GM04504 (cell line): ENCODE measurements at places on chromosomes 7 and 10.

- no peak for DNase-seq
Measured at GRCh38 chr10:34137201-34137600, 677.9 kb downstream of the PARD3 start.

- DNase-seq, result peak; percentile 88
Measured at GRCh38 chr7:134448356-134449229, 10.3 kb downstream of the AKR1B1 start.

DNA sequence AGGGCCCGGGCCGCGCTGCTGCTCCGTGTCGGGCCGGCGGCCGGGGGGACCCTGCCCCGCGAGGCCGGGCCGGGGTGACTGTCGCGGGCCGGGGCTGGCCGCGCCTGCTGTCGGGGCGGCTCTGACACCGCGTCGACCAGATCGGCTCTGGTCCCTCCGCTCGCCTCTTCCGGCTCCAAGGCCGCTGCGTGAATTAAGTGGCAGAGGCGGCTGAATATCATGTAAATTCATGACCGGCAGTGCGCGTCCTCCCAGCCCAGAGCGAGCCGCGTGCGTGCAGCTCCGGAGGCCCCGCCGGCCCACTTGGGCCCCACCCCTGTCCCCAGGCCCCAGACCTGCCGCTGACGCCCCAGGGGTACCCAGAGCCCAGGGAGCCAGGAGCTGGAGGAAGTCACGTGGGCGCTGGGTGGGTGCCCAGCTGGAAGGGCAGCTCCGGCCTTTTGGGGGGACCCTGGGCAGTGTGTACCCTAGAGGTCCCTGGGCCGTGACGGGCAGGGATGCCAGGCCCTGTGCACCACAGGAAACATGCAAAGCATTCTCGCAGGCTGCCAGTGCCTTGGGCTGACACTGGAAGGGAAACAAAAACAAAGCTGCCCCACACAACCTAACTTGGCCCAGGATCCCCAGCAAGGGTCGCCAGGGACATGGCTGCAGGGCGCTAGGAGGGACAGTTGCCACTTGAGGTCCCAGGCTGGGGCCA is 584.0 kb upstream of the MKI67 start:
- DNase-seq, result no peak

DNA sequence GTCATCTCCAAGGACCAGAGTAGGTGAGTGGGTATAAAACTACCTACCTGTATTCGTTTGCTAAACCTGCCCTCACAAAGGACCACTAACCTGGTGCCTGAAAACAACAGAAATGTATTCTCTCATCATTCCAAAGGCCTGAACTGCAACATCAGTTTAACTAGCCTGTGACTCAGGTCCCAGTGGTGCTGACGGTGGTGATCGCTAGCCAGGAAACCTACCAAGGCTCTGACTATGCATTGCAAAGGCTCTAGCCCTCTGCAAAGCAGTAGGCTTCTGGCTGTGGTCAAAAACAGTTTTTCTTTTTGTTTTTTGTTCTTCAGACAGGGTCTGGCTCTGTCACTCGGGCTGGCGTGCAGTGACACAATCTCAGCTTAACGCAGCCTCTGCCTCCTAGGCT is 107.5 kb downstream of the NPTX2 start:
- no peak for DNase-seq

DNA sequence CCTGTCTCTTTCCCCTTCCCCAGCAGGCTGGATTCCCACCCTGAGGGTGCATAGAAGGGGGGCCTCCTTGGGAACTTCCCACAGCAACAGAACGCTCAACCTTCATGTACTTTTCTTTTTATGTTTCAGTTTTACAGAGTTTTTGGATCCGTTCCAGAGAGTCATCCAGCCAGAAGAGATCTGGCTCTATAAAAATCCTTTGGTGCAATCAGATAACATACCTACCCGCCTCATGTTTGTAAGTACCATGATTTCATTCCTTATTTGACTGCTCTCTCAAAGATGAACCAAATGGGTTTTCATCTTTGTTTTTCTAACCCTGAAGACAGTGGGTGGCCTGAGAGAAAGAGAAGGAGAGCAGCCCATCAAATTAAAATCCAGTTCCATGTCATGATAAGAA is 46.7 kb downstream of the PLPP4 start:
- DNase-seq, result no peak

DNA sequence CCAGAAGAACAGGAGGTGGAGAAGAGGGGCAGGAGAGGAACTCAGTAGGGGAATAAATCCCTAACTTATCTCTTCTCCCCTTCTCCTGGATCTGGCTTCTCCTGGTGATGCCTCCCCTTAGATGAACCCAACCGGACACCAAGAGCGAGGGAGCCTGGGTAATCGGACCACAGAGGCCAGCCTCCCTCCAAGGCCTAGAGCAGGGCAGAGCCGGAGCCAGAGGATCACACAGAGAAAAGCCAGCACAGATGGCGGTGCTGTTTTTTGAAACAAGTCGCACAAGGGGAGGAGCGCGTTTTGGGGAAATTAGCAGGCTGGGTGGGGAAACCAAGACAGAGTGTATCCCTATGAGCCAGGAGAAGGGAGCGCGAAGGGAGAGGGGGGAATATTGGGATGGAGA is 4.9 kb upstream of the SRRM3 start:
- DNase-seq, result no peak

DNA sequence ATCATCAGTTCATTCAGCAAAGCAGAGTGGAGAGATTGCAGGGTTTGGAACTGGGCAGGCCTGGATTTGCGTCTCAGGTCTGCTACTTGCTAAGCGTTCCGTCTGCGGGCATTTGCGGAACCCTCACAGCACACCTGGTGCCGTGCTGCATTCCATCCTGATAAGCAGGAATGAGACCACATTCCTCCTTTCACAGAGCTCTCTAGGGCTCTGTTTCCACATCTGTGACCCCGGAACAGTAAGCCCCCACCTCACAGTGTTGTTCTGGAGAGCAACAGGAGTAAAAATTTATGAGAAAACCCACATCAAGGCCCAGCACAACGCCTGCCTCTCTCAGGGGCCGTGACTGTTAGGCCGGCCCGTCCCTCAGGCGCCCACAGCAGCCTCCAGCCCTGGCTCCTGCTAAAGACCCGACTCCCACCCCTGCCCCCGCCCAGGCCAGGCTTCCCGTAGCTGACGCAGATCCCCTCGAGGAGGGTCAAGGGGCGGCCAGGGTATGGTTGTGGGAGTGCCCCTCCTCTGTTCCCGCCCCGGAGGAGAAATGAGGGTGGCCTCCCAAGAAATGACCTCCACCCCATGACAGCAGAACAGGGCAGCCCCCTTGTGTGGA is 128.9 kb downstream of the RGS10 start:
- no peak for DNase-seq

DNA sequence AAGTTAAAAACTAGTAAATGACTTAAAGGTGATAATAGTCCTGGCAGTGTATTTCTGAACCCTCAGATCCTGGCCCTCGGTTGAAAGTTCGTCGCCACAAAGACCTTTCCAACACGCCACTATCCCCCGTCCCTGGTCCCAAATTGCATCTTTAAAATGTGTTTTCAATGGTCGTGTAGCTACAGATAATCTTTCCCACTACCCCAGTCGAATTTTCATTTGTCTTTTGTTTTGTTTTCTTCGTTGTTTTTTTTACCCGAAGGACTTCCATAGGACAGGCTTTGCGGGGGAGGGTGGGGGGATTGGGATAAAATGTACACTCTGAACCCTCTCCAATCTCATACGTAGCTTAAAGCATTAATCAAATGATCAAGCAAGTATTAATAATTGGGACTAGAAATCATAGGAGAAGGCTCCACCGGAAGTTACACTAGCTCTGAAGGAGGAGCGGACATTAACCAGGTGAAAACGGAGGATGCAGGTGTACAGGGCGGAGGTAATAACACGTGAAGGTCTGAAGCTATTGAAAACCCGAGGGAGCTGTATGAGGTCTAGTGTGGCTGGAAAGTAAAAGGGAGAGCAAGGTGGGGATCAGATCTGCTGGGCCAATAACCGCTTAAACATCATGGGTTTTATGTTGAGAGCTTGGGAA is 32.8 kb upstream of the PHF14 start:
- no peak for DNase-seq

DNA sequence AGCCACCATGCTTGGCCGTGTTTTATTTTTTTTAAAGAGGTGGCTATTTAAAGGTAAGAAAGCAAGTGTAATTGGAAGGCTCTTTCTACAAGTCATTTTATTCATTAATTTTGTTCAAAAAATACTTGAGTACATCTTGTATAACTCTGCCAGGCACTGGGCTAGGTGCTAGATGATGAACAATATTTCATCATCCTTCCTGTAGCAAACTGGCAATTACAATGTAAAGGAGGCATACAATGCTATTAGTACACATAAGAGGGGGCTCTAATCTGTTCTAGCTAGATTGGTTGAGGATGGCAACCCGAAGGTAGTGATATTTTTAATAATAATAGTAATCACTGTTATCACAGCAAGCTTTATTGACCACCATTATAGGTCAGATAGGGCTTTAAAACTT is 215.5 kb upstream of the KLF14 start:
- DNase-seq, result no peak

DNA sequence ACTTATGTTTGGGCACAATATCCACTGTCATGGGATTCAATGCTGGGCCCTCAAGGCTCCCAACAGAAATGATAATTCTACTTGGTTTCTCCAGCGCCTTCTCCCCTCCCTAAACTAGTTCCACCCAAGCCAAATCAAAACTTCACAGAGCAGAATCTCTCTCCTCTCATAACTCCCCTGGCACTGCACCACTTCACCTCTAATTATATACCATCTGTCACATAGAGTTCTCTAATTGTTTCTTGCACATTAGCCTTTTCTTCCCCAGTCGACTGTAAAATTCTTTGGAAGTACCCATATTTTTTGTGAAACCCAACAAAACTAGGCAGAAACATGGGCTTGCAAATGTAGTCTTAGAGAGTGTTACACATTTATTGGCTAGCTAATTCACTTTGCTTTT is 8.1 kb downstream of the SGMS1 start:
- DNase-seq, result no peak

GRCh38 chr7:117319181-117319580 is 3.7 kb downstream of the WNT2 start:
- DNase-seq, result no peak

GRCh38 chr7:128010391-128011127 is 20.7 kb downstream of the LRRC4 start:
- DNase-seq, result no peak

DNA sequence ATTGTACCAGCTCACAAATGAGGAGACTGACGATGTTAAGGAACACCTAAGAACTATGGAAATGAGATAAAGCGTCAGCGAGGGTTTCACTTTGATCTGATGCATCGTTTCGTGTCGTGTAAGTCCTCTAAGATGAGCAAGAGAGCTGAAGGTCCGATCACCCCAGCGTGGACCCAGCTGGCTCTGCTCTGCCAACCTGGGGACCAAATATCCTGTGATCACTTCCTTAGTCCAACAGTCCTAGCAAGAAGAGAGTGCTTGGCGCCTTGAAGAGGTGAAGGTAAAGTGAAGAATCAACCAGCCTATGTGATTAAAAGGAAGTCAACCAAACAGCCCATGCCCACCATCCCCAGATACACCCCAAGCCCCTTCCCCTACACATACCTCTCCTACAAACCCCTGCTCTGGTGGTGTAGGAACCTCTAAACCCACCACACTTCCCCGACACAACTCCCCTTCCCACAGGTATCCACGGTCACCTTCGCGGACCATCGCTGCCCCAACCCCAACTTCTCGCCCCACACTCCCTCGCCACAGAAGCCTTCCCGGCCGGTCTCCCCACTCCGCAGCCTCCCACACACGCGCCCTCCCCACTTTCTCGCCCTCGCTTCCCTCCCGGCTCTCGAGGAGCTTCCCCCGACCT is 722 bp downstream of the UPF2 start:
- DNase-seq, result no peak

GRCh38 chr7:50206453-50207250 is 97.9 kb upstream of the IKZF1 start:
- no peak for DNase-seq

DNA sequence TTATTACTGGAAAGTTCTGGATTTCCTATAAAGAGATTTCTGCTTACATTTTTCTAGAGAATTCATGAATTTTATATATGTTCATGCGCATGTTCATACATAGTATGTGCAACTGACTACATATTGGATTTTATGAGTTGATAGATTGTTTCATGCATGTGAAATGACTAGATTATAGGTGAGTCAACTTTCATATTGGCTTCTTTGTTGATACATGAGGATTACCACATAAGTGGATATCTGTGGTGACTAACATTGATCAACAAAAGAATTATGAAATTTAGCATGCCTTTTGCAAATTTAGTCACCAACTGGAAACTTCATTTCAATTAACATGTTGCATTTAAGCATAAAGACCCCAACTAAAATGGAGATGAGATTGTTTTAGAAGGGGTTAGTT is 99.0 kb downstream of the GNAT3 start:
- no peak for DNase-seq

DNA sequence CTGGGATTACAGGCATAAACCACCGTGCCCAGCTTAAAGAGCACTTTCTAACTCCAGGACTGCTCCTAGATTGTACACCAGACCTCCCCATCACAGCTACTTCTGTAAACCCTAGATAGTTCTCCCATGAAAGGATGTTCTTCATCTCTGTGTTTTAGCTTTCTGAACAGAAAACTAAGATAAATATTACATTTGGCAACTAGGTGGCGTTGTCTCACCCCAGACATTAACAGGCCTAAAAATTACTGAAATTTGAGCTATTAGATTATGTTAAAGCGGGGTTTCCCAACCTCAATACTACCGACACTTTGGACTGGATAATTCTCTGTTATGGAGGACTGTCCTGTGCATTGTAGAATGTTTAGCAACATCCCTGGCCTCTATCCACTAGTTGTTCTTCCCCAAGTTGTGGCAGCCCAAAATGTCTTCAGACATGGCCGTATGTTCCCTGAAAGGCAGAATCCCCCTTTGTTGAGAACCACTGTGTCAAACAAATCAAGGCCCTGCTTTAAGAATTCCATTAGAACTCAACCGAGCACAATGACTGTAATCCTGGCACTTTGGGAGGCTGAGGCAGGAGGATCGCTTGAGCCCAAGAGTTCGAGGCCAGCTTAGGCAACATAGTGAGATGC is 19.1 kb downstream of the ATOH7 start:
- DNase-seq, result peak; percentile 15

- no peak for DNase-seq
Measured at GRCh38 chr7:141151746-141152145, 77.9 kb downstream of the TMEM178B start.

DNA sequence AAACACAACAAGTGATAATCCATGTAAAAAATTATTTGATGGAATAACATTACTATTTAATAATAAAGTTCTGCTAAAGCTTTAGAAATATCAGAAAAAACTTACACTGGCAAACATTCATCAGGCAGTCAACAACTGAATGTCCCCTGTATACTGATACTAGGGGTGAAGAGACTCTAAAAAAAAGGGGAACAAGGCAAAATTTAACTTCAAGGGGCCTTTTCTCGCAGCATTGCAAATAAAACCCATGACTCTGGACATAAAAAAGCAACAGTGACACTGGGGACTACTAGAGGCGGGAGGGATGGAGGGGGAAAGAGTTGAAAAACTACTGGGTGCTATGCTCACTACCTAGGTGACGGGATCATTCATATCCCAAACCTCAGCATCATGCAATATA is 5.8 kb upstream of the IFRD1 start:
- no peak for DNase-seq

DNA sequence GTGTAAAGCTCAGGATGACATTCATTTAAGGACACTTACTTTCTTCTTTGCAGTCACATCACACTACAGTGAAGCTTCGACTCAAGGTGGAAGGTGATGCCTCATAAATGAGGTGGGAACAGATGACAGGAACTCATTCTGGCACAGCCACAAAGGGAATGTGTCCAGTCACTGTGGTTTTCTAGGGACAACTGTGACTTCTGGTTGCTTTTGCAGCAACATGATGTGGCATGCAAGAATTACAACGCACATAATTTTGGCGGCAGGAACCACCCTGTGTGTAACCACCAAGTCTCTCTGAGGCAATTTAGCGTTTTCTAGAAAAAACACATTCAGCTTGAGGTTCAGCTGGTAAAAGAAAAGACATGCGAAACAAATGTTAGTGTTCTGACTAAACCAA is 32.0 kb upstream of the FERD3L start:
- no peak for DNase-seq
